Adrenal gland (tissue), 19 donors: ENCODE measurements at places on chromosomes 12 and 14.

GRCh38 chr12:92442782-92443181 is 260.0 kb upstream of the PLEKHG7 start:
- DNase-seq, result no peak

GRCh38 chr14:71130491-71131179 is 223.4 kb downstream of the PCNX1 start:
- peak; percentile 64 for DNase-seq

- peak; percentile 28 for DNase-seq
Measured at GRCh38 chr14:95123891-95124579, 33.3 kb downstream of the DICER1 start.

- no peak for DNase-seq
Measured at GRCh38 chr12:7972734-7973456, 36.9 kb upstream of the SLC2A3 start.

DNA sequence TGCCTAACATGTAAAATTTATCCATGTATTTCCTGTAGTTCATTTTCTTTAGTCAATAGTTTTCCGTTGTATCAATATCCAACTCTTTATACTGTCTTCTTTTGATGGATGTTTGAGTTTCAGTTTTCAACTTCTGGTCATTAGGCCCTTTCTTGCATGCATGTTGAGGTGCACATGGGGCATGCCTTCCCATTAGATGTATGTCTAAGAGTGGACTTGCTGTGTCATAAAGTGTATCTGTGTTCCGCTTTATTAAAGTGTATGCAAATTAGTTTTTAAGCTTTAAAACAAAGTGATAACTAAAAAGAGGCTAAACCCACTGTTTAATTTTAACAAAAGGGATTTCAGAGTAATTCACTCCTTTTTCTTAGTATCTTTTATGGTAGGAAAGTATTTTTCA is 441.1 kb downstream of the PCNX1 start:
- DNase-seq, result no peak

- no peak for DNase-seq
Measured at GRCh38 chr14:63745858-63746425, 18.1 kb upstream of the SGPP1 start.

GRCh38 chr12:50296554-50296953 is 13.2 kb upstream of the LIMA1 start:
- no peak for DNase-seq

- peak; percentile 8 for DNase-seq
Measured at GRCh38 chr14:104244221-104245011, 106.0 kb downstream of the KIF26A start.

DNA sequence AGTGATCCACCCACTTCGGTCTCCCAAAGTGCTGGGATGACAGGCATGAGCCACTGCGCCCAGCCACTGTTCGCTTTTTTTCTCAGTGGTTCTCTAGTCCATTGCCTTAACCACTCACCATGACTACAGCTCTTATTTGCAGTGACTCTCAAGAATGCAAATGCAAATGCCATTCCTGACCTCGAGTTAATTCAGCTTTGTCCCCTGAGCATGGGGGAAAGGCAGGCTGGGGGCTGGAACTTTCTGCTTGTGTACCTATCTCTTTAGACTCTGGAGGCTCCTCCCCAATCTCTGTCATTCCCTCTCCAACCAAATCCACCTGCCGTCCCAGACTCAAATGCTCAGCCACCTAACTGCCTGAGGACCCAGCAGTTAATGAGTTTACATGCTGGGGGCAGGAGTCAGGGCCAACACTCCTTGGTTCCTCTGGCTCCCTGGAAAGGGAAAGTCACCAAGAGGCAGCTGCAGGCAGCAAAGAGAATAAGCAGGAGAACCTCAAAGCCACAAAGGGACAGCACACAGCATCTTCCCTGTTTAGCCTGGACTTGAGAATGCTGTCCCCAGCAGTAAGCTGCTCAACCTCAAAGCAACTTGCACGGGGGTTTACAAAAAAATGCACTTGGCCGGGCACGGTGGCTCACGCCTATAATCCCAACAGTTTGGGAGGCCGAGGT is 5.3 kb upstream of the HNF1A start:
- no peak for DNase-seq
